ENCODE measurements at places on chromosomes 7 and 10.

DNA sequence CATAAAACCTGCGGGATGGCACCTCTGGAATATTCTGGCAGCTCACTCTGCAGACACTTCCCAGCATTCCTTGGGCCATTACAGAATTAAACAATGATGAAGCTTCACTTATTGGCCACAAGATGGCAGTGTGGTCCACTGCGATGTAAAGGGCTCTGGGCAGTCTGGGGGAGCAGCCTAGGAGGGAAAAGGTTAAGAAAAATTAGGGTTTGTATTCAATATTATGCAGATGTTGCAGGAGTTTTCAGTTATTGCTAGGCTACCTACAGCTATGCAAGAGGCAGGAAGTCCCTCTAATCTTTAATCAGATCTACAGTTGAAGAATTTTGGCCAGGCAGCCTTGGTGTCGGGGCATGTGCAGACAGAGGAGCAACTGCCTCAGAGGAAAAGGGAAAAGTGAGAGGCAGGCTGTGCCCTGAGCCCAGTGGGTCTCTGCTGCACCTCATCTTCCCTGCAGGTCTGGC is 233.2 kb upstream of the PRSS1 start:
- H3K4me3 ChIP-seq = no peak overlapping the region
- no peak overlapping the region for H3K27ac ChIP-seq
- no peaks in the 10 kb centered on the region for H3K4me1 ChIP-seq
- H3K27me3 ChIP-seq = no peaks in the 10 kb centered on the region

- H3K36me3 ChIP-seq = no peaks in the 10 kb centered on the region
- peak overlapping the region; percentile 82 for H3K4me3 ChIP-seq
- no peaks in the 10 kb centered on the region for H3K27me3 ChIP-seq
- peaks cover 5% of the 10 kb centered on the region for H3K4me1 ChIP-seq
Measured at GRCh38 chr10:22002591-22003176, 846 bp downstream of the DNAJC1 start.

GRCh38 chr10:95414016-95414830 is 123.4 kb upstream of the PDLIM1 start:
- peak overlapping the region; percentile 87 for H3K27ac ChIP-seq
- H3K4me1 ChIP-seq = peaks cover 100% of the 10 kb centered on the region
- DNase-seq = no peak
- peaks cover 52% of the 10 kb centered on the region for H3K36me3 ChIP-seq
- peak overlapping the region; percentile 10 for H3K4me3 ChIP-seq
- H3K27me3 ChIP-seq = no peaks in the 10 kb centered on the region

DNA sequence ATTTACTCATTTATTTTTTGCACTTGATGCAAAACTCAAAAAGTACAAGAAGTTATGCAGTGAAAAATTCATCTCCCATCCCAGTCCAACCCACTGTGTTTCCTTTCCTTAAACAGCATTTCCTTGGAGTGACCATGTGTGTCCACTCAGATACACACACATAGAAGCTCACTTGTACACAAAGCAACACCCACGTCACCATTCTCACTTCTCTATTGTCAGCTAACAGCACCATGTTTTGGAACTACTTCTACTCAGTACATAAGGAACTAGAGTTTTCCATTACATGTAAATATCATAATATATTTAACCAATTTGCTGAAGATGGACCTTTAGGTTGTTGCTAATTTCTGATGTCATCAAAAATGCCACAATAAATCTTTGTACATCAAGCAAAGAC is 167.6 kb downstream of the GRID1 start:
- H3K4me3 ChIP-seq = no peak overlapping the region
- no peaks in the 10 kb centered on the region for H3K4me1 ChIP-seq
- DNase-seq = no peak
- H3K27ac ChIP-seq = no peak overlapping the region
- H3K27me3 ChIP-seq = no peaks in the 10 kb centered on the region

GRCh38 chr10:129523723-129524316 is 56.8 kb downstream of the MGMT start:
- H3K36me3 ChIP-seq = peaks cover 9% of the 10 kb centered on the region
- no peak for DNase-seq
- H3K4me1 ChIP-seq = peaks cover 9% of the 10 kb centered on the region
- no peak overlapping the region for H3K27ac ChIP-seq
- H3K27me3 ChIP-seq = no peaks in the 10 kb centered on the region
- H3K4me3 ChIP-seq = no peak overlapping the region

DNA sequence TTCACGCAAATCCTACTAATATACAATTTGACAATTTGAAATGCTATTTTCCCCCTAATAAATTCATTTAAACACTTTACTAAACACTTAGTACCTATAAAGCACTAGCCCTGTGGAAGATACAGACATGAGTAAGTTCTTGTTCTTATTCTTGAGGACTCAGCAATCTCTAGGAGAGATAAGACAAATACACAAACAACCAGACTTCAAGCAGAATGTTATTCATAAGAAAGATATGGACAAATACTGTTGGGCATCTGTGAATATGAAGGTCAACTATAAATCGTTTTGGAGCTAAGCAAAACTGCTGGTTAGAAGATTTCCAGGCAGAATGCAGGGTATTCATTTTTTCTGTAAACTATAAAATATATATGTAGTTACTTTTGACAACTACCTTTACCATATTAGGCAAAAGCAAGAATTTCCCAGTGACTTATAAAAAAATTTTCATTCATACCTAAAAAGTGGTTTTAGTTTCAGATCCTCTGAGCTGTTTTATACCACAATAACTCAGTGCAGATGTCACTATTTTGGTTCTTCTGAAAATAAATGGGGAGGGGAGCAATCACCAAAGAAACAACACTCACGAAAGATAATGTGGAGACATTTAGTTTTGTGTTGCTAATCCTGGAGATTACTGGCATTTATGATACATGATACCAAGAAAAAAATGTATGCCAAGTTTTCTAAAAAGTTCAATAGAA is 3.8 kb downstream of the VPS41 start:
- no peak for DNase-seq
- no peaks in the 10 kb centered on the region for H3K27me3 ChIP-seq
- no peak overlapping the region for H3K4me3 ChIP-seq
- no peaks in the 10 kb centered on the region for H3K4me1 ChIP-seq
- H3K27ac ChIP-seq = no peak overlapping the region
- peaks cover 8% of the 10 kb centered on the region for H3K36me3 ChIP-seq

DNA sequence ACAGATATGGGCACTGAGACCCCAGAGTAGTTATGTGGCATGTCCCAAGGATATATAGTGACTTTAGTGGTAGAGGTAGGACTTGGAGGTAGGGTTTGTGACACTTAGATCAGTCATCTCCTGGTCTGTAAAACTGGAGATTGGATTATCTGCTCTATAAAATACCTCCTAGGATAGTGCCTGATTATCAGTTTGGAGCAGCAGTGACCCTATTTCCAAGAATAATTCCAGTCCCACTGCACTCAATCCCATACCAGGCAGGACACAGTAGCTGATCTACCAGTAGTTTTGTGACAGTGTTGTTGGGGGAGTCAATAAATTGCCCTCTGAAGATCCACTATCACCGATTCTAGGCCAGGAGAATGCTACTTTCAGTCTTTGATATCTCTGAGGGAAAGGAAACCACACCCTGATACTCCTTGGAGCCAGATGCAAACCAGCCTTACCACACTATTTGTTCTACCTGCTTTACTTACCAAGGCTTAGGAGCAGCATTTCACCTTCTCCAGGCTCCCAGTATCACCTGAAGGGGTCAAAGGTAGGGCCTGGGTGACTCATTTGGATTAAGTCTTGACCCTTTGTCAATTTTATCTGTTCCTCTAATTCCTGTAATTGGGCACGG is 30.6 kb downstream of the KMT2E start:
- DNase-seq = no peak
- H3K27me3 ChIP-seq = no peaks in the 10 kb centered on the region
- H3K27ac ChIP-seq = no peak overlapping the region
- H3K36me3 ChIP-seq = peaks cover 34% of the 10 kb centered on the region
- peaks cover 35% of the 10 kb centered on the region for H3K4me1 ChIP-seq
- no peak overlapping the region for H3K4me3 ChIP-seq

GRCh38 chr10:67110286-67110685 is 184.4 kb downstream of the LRRTM3 start:
- H3K4me3 ChIP-seq = no peak overlapping the region
- no peaks in the 10 kb centered on the region for H3K36me3 ChIP-seq
- no peaks in the 10 kb centered on the region for H3K4me1 ChIP-seq
- H3K27ac ChIP-seq = no peak overlapping the region

- H3K27me3 ChIP-seq = no peaks in the 10 kb centered on the region
- no peak overlapping the region for H3K27ac ChIP-seq
- no peaks in the 10 kb centered on the region for H3K36me3 ChIP-seq
- no peaks in the 10 kb centered on the region for H3K4me1 ChIP-seq
Measured at GRCh38 chr7:94933256-94933990, 26.0 kb downstream of the PPP1R9A start.

DNA sequence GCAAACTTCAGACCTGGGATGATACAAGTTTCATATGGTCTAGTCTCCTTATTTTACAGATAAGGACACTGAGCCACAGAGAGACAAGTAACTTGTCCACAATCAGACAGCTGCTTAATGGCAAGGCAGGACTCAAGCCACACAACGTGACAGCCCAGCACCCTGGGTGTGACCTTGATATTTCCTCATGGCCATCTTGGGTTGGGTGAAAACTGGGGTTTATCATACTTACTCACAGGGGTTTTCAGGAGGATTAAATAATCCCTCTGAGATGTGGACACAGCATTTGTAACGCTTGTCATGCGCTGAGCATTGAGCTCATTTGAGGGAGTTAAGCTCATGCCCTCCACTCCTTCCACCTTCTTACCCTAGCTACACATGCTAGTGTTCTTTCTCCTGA is 58.0 kb downstream of the ABLIM1 start:
- no peak overlapping the region for H3K27ac ChIP-seq
- no peaks in the 10 kb centered on the region for H3K27me3 ChIP-seq
- no peak for DNase-seq
- H3K4me3 ChIP-seq = no peak overlapping the region

- H3K36me3 ChIP-seq = no peaks in the 10 kb centered on the region
- no peak for DNase-seq
- no peaks in the 10 kb centered on the region for H3K27me3 ChIP-seq
- H3K4me3 ChIP-seq = no peak overlapping the region
Measured at GRCh38 chr10:42988517-42989395, 88.1 kb upstream of the RET start.

DNA sequence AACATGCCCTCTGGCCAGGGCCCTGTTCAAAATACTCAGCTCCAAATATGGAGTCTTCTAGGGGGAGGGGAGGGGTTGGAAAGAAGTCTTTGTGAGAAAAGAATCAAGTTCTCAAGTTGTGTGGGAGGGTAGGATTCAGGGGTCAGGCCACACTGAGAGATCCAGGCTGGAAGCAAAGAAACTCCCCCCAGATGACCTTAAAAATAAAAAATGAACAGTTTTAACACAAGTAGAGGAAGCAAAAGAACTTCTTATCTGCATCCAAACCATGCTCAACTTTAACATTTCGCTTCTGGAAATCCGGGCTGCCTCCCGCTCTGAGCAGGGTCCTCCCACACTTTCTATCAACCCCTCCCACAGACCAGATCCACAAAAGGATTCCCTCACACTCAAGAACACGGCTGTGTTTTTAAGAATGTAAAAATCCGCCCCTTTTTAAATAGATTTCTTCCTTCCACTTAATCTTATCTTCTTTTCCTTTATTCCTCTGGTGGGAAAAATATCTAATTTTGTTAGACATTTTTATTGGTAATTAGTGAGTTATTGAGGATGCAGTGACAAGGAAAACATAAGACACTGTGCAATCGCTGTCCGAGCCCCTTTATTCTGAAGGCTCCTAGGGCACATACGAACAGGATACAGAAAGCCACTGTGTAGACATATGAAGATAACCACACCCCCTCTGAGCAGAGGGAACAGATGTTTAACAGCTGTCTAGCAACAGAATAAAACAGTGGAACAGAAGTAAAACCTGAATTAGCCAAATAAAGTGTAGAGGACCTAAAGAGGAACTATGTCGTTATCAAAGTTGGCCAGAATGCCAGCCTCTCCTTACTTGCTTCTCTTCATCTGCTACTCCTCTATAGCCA is 43.8 kb downstream of the CYTH3 start:
- peak overlapping the region; percentile 1 for H3K4me3 ChIP-seq
- H3K27ac ChIP-seq = peak overlapping the region; percentile 60
- peaks cover 26% of the 10 kb centered on the region for H3K4me1 ChIP-seq
- no peaks in the 10 kb centered on the region for H3K27me3 ChIP-seq
- H3K36me3 ChIP-seq = no peaks in the 10 kb centered on the region

DNA sequence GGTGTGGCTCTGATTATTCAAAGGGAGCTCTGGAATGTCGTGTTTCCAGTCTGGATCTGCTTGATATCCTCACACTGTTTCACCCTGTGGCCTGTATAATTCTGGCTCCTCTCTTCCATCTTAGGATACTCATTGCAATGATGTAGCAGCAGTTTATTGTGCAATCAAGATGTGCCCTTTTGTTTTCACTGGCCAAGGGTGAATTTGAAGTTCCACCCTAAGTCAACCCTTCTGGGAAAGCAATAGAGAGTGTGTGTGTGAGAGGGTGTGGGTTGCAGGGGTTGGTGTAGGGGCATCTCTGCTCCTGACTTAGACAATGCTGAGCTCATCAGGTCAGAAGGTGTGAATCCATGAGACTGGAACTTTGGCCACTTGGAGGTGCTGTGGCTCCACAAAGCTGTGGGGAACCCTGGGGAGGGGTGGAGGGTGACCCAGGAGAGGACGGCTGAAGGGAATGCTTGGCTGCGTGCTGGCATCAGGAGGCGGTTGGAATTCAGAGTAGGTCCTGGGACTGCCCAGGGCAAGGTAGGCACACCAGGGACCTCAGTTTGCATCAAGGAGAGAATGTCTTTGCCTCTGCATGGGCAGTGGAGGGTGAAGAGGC is 118.0 kb upstream of the PRSS58 start:
- no peaks in the 10 kb centered on the region for H3K27me3 ChIP-seq
- H3K36me3 ChIP-seq = no peaks in the 10 kb centered on the region
- no peak overlapping the region for H3K4me3 ChIP-seq
- H3K27ac ChIP-seq = no peak overlapping the region
- DNase-seq = no peak

- no peak for DNase-seq
- no peak overlapping the region for H3K4me3 ChIP-seq
- no peak overlapping the region for H3K27ac ChIP-seq
- no peaks in the 10 kb centered on the region for H3K4me1 ChIP-seq
- H3K36me3 ChIP-seq = peaks cover 16% of the 10 kb centered on the region
Measured at GRCh38 chr7:133941496-133941895, 185.6 kb upstream of the LRGUK start.

DNA sequence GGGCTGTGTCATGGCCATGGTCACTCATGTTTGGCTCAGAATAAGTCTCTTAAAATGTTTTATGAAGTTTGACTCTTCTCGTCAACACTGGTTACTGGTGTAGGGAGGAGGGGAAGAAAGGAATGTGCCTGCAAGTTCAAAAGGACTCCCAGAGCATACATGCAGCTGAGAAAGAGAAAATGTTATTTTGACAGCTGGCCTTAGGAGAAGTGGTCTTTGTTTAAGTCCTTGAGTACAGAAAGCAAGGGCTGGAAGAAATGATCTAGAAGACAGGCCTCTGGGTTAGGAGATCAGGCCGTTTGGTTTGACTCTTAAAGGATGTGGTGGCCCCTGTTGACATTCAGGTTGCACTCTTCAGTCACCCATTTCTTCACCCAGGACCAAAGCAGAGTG is 245.5 kb downstream of the REEP3 start:
- H3K27ac ChIP-seq = peak overlapping the region; percentile 54
- DNase-seq = no peak
- no peaks in the 10 kb centered on the region for H3K27me3 ChIP-seq
- no peak overlapping the region for H3K4me3 ChIP-seq
